Progenitor cell of endocrine pancreas (in vitro differentiated cells): ENCODE measurements at places on chromosomes 6 and 20. TPM values are rescaled to one million over a fixed set of nuclear protein-coding genes. Genes with fewer than 3 reads are reported as not detected.

Gene TSBP1
- not detected in 2 replicates for total RNA-seq

DNA sequence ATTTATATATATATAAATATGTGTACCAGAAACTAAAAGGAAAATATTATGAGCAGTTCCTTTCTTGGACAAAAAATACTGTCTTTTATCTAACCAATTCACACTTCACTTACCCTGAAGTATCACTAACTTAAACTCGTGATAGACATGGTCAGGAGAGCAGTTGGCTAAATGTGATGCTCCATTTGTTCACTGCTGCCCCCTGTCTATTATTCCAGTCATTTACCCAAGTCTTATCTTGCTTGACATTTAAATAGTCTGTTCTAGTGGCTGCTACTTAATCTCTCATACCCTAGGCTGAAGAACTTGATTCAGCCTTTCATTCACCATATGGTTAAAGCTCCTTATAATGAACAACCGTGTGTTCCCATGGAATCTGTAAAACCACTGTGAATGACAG, 789.6 kb upstream of the EYS start:
- H3K4me3 ChIP-seq: no peak overlapping the region
- DNase-seq: no peak
- peaks cover 7% of the 10 kb centered on the region for H3K4me1 ChIP-seq
- H3K36me3 ChIP-seq: no peaks in the 10 kb centered on the region
- no peak overlapping the region for H3K27ac ChIP-seq
- no peaks in the 10 kb centered on the region for H3K27me3 ChIP-seq

DNA sequence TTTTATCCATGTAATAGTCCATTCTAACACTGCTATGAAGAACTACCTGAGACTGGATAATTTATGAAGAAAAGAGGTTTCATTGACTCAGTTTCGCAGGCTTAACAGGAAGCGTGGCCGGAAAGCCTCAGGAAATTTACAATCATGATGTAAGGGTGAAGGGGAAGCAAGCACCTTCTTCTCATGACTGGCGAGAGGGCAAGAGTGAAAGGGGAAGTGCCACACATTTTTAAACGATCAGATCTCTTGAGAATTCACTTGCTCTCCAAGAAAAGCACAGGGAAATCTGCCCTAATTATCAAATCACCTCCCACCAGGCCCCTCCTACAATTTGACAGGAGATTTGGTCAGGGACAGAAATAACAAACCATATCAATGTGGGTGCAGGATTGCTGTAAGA, 859.7 kb downstream of the EPHA7 start:
- no peaks in the 10 kb centered on the region for H3K27me3 ChIP-seq
- H3K36me3 ChIP-seq: no peaks in the 10 kb centered on the region
- DNase-seq: no peak
- no peak overlapping the region for H3K4me3 ChIP-seq

- H3K4me3 ChIP-seq: no peak overlapping the region
- H3K27ac ChIP-seq: no peak overlapping the region
- H3K27me3 ChIP-seq: peaks cover 5% of the 10 kb centered on the region
- H3K36me3 ChIP-seq: no peaks in the 10 kb centered on the region
Observed at GRCh38 chr6:89439014-89439413, 6.1 kb downstream of the ANKRD6 start.

Gene POPDC3
- total RNA-seq: 1.3 and 2.3 TPM in 2 replicates

Gene TGM2
- 0.72 and 1.3 TPM in 2 replicates for total RNA-seq

GRCh38 chr20:37955511-37955910, 52.6 kb downstream of the VSTM2L start:
- no peaks in the 10 kb centered on the region for H3K4me1 ChIP-seq
- no peaks in the 10 kb centered on the region for H3K27me3 ChIP-seq
- peaks cover 1% of the 10 kb centered on the region for H3K36me3 ChIP-seq
- no peak overlapping the region for H3K4me3 ChIP-seq
- no peak overlapping the region for H3K27ac ChIP-seq

DNA sequence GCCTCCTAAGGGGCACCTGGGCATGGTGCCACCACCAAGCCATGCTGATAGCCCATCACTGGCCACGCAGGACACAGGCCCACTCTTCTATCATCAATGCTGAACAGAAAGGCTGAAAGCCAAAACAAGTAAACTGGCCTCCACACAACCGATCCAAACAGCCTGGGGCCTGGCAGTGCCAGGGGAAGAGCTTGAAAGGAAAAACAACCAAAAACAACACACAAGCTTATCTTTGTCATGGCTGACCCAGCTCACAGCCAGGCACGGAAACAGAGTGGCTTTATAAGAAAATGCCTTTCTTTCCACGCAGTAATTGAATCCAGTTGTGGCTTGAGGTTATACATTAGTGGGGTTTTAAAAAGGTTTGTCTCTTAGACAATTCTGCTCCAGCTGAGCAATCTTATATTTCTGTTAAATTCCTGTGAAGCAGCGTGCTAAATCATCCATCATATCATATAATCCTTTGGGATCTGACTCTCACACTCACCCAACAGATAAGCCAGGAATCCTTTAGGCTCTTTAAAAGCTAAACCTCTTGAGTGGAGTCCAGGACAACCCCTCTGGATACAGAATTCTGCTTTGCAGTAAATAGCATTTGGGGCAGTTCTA, 65.4 kb upstream of the SLC22A16 start:
- H3K36me3 ChIP-seq: no peaks in the 10 kb centered on the region
- H3K4me3 ChIP-seq: no peak overlapping the region
- no peaks in the 10 kb centered on the region for H3K4me1 ChIP-seq
- H3K27me3 ChIP-seq: no peaks in the 10 kb centered on the region

DNA sequence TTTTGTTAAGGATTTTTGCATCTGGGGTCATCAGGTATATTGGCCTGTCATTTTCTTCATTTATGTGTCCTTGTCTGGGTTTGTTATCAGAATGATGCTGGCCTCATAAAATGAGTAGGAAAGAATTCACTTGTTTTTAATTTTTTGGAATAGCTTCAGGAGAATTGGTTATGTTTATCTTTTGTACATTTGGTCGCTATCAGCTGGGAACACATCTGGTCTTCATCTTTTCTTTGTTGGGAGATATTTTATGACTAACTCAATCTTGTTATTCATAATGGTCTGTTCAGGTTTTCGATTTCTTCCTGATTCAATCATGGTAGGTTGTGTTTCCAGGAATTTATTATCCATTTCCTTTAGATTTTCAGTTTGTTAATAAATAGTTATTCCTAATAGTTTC, 207.5 kb upstream of the ASCC3 start:
- no peak overlapping the region for H3K27ac ChIP-seq
- H3K4me1 ChIP-seq: peaks cover 18% of the 10 kb centered on the region
- H3K27me3 ChIP-seq: peaks cover 5% of the 10 kb centered on the region
- no peak overlapping the region for H3K4me3 ChIP-seq
- no peak for DNase-seq
- peaks cover 3% of the 10 kb centered on the region for H3K36me3 ChIP-seq

Gene CFB
- total RNA-seq: 3.9 and 4.7 TPM in 2 replicates

DNA sequence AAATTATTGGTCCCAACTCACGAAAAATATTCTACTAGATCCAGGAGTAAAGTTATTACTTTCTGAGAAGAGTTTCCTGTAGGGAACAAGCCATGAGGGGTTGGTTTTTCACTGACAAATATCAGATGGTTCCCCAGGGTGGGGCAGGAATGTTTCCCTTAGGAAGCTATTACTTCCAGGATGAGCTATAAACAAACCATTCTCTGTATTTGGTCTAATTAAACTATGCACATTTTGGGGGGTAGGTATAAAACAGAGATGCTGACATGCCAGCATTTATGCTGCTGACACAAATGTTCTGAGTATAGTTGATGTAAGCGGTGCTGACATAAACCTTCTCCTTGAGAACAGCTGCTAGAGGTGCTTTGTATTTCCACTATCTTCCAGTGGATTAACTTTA, 54.2 kb downstream of the OGFRL1 start:
- H3K27me3 ChIP-seq: no peaks in the 10 kb centered on the region
- no peaks in the 10 kb centered on the region for H3K4me1 ChIP-seq
- no peak overlapping the region for H3K27ac ChIP-seq
- DNase-seq: no peak

Gene DTNBP1
- total RNA-seq: 17.7 and 18.7 TPM in 2 replicates

Gene BPIFA2
- total RNA-seq: not detected in 2 replicates

DNA sequence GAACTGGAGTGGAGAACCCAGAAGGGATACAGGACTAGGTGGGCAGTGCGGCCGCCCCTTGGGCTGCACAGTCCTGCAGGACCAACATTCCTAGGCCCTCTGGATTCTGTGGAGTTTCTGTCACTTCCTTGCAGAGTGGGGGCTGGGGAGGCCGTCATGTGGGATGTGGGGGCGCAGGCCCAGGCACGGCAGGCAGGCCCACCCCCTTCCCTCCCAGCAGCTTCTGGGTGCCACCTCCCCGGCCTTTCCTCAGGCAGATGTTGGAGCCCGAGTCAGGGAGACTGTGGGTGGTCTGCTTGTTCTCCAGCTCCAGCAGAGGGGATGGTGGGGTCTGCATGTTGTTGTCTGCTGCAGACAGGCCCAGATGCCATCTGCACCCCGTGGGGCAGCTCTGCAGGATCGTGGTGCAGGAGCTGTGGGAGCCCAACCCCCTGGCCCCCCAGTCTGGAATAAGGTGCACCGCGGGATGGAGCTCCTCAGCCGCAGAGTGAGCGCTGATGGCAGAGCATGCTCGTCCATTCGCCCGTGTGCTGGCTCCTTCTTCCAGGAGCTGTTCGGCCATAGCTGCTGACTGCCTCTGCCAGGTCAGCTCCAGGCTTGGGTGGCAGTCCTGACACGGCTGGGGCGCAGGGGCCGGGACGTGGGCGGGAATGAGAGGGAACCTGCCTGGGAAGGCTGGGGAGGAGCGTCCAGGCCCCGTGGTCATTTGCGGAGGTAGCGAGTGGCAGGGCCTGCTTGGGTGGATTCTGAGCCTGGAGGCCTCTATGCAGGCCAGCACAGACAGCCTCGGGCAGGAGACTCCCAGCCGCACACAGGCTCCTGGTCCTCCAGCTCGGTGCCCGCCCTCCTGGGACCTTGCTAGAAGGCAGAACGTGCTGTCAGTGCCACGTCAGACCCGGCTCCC, 18.1 kb downstream of the SLC17A9 start:
- DNase-seq: no peak
- H3K27me3 ChIP-seq: peaks cover 45% of the 10 kb centered on the region
- H3K27ac ChIP-seq: no peak overlapping the region

GRCh38 chr6:7184502-7184901, 76.7 kb downstream of the RREB1 start:
- no peaks in the 10 kb centered on the region for H3K27me3 ChIP-seq
- H3K27ac ChIP-seq: no peak overlapping the region
- DNase-seq: no peak

- H3K27me3 ChIP-seq: no peaks in the 10 kb centered on the region
- no peak overlapping the region for H3K27ac ChIP-seq
- peaks cover 32% of the 10 kb centered on the region for H3K4me1 ChIP-seq
- peaks cover 2% of the 10 kb centered on the region for H3K36me3 ChIP-seq
- H3K4me3 ChIP-seq: no peak overlapping the region
Observed at GRCh38 chr6:167579806-167580618, 246.7 kb upstream of the AFDN start.

Gene FOXQ1
- total RNA-seq: 2.0 and 2.9 TPM in 2 replicates

- no peak overlapping the region for H3K4me3 ChIP-seq
- no peak overlapping the region for H3K27ac ChIP-seq
- no peak for DNase-seq
- no peaks in the 10 kb centered on the region for H3K27me3 ChIP-seq
Observed at GRCh38 chr6:116313101-116313776, 33.5 kb upstream of the TSPYL1 start.
